ENCODE measurements at places on chromosomes 7 and 10.

DNA sequence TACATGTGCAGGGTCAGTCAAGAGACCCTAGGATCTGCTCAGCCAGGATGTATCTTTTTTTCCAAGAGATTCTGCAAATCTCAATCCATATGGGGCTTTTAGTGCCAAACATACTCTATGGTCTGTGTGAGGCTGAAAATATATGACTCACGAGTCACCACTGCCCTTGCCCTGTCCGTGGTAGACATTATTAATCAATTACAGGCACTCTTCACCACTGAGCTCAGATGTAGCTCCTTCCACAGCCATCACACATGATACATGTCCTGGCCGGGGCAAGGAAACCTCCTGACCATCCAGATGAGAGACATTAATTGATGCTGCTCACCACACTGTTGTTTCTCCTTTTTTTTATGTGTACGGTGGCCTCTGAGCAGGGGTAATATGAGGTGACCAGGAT lies 90.2 kb upstream of the RET start:
- no peak for DNase-seq

- DNase-seq = no peak
These were observed 221.9 kb upstream of the SEMA3C start for GRCh38 chr7:81140775-81141174.

DNA sequence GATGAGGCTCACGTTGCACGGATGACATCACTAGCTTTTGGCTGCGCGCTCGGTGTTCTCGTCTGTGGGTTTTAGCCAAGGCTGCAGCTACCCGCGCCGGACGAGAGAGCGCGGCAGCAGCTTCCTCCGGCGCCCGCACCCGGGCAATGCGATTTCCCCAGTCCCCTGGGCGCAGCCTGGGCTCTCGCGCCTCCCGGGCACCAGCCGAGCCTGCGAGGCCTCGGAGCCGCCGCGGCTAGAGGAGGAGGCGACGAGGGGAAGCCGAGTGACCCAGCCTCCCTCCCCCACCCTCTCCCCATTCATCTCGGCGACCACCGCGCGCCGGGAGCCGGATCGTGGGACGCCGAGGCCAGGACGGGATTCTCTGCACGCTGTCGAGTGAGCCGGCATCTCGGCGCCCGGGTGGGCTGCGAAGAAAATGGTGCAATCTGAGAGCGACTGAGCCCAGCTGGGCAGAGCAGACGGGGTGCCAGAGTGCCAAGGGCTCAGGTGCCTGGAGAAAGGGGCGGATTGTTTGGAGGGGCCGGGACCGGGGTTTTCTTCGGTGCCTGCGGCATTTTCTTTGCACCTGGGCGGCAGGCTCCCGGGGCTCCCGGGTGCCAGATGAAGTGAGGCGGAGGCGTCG lies 1.2 kb upstream of the TMEM178B start:
- no peak for DNase-seq

DNA sequence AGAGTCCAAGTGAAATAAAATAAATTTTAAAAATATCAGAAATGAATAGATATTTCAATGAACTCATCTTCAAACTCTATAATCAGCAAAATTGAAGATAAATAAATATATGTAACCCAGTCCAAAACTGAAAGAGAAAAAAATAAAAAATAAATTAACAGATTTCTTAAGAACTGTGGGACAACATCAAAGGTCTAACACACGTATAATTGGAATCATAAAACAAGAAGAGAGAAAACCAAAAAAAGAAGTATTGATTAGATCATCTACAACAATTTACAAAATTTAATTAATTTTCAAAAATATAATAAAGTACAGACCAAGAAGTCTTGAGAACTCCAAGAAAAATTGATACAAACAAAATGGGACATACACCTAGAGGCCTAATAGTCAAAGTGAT lies 625.8 kb upstream of the SORCS1 start:
- no peak for DNase-seq

DNA sequence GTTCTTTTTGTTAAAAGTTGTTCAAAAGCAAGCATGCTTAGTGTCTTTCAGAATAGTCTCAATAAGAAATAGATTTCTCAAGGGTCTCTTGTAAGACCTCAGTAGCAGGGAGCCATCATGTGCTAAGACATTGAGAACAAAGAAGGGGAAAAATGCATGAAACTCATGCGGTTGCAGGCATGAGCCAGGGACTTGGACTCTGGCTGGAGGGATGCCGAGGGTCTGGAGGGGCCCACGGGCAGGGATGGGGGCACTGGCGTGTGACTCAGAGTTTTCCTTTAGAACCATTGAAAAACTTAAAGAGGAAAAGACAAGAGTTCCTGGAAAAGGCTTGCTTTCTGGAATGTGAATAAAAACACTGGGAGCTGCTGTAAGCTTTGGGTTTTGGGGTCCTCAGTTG lies 253.3 kb downstream of the CCDC3 start:
- no peak for DNase-seq

- no peak for DNase-seq
These were observed 307.4 kb downstream of the FZD1 start for GRCh38 chr7:91571601-91572000.

GRCh38 chr7:70214071-70214470 lies 615.8 kb downstream of the AUTS2 start:
- no peak for DNase-seq

DNA sequence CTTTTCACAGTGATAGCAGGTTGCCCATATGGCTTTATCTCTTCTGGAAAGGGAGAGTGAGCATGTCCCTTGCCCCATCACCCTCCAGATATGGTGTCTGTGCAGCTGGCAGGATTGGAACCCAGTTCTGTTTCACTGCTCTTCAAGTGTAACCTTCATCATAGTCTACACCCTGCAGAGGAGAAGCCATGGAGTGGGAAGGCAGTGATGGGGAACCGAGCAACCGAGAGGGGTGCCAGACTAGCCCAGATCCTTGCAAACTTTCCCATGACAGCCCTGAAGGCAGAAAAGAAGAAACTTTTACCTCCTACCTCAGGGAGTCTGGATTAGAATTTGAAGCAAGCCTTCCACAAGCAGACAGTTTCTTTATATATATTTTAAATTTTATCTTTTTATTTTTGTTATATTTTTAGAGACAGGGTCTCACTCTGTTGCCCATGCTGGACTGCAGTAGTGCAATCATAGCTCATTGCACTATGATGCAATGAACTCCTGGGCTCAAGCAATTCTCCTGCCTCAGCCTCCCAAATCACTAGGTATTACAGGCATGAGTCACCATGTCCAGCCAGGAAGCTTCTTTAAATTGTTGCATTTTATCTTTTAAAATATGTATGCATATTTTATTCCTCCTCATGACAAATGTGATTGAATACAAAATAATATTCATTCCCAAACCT lies 133.3 kb downstream of the KCNMA1 start:
- no peak for DNase-seq

DNA sequence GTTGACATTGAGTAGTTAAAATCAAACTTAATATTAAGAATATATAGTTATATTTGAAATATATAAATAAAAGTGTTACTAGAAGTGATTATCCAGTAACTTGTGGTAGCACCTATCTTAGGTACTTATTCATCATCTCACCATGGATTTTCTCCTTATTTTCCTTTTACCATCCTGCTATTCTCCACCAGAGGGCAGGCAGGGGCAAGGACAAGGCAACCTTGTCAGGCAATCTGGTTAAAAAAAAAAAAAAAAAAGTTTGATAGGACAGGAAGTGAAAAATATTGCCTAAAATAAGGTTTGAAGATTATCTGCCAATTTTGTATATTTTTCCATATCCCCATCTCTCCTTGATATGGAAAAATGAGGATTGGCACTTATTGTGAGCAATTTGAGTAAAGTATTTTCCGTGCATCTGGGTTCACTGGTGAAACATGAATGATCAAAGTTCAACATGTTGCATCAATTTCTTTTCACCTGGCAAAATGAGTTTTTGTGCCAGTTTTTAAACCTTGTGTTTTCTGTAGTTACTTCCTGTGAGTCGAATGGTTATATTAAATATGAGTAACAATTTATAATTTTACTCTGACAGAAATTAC lies 256.7 kb downstream of the AGMO start:
- no peak for DNase-seq

DNA sequence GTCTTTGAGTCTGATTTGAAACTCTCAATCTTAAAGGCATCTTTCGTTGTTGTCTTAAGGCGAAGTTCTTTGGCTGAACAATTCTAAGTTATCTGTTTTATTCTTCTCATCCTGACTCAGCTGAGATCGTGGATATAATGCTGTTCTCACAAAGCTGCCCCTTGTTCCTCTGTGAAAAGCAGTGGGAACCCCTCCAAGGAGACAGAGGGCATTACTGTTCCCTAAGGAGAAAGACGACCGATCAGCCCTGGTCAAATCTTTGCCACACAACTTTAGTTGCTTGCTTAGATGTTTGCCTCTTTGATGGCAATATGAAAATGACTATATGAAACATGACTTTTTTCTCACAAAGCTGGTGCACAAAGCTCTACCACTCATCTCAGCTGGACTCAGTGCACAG lies 1016.7 kb downstream of the REEP3 start:
- no peak for DNase-seq

DNA sequence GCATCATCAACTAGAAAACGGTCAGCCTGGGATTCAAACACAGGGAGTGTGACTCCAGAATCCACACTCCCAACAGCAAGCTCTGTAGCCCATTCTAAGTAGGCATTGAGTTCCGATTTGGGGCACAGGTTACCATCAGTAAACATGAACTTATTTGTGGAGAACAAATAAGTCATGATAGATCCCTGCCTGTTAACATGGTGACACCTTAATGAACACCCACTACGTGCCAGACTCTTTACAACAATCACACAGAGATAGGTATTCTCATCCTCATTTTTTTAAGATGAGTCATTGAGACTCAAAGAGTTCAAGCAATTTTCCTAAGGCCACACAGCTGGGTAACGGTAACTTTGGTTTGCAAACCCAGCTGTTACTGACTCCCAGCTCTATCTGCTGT lies 91.5 kb downstream of the LYZL2 start:
- DNase-seq = no peak

DNA sequence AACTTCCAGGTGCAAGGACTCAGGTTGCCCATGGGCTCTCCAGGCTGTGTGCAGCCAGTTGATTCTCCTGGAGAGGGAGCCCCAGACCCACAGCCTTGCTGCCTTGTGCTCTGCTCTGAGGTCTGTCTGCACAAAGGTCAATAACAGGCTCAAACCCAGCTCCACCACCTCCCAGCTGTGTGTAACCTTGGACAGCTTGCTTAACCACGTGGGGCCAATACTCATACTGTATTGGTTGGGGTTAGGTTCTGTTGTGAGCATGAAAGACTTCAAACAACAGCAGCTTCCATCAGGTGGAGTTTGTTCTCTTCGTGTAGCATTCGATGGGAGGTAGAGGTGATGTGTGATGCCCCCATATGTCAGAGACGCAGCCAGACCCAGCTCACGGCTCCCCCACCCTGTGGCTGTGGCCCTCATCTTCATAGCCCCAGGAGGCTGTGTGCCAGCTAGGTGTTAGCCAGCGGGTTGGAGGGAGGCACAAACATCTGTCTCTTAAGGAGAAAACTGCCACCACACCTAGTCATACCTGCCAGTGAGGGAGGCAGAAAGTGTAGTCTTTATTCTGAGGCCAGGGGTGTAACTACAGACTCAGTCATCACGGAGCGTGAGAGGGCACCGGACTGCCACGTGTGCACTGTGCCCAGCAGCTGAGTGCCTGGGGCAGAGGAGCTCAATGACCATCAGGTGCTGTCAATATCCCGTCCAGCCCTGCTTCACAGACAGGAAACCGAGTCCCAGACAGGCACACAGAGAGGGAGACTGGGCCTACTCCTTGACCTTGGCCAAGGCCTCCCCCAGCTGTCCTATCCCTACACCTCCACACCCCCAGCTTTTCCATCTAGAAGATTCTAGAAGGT lies 8.1 kb upstream of the POLD2 start:
- no peak for DNase-seq

- no peak for DNase-seq
These were observed 399.3 kb downstream of the PPP1R3A start for GRCh38 chr7:113519472-113519871.

GRCh38 chr7:17937506-17938120 lies 2.7 kb downstream of the SNX13 start:
- no peak for DNase-seq

GRCh38 chr10:33900596-33900995 lies 566.1 kb upstream of the NRP1 start:
- no peak for DNase-seq

GRCh38 chr7:19403691-19404090 lies 258.5 kb upstream of the FERD3L start:
- DNase-seq = no peak

GRCh38 chr10:31897506-31897905 lies 31.1 kb downstream of the ARHGAP12 start:
- no peak for DNase-seq

GRCh38 chr7:128031901-128032604 lies 816 bp upstream of the LRRC4 start:
- peak; percentile 21 for DNase-seq

All from stimulated activated CD4-positive, alpha-beta T cell treated with anti-CD3 and anti-CD28 coated beads, TNF-alpha, amount 100 ng/mL, for 4 hours (primary cell).